ENCODE measurements at places on chromosomes 1 and 21.

DNA sequence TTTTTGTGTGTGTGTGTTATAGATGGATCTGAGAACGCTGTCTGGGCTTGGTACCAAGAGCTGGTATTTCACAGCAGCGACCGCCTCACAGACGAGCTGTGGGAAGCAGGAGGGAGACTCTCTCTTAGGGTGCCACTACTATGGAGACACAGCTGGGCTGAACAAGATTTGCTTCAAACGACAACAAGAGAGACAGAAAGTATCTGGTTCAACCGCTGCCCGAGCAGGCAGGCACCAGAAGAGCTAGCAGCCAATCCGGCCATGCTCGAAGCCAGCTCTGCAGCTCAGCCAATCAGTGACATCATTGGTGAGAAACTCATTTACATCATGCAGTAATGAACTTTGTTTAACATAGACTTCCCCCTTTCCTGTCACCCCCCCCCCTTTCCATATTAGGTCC, 341.3 kb downstream of the USP25 start:
- no peak for DNase-seq

DNA sequence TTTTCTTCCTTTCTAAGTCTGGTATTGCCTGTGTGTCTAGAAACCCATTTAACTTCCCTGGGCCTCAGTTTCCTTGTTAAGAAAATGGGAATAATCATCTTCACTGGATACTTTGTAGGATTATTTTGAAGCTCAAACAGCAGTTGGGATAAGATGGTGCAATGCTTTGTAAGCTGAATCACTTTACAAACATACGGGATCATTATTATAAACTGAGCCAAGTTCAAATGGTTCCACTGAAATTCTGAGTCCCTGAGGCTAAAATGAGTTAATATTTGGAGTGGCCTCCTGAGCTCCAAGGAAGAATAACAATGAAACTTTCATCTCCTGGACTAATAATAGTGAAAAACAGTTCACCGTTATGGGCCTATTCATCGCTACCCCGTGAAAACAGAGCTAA, 388.0 kb downstream of the PLPP3 start:
- no peak for DNase-seq

GRCh38 chr1:116560704-116561490, 9.9 kb downstream of the CD58 start:
- no peak for DNase-seq

DNA sequence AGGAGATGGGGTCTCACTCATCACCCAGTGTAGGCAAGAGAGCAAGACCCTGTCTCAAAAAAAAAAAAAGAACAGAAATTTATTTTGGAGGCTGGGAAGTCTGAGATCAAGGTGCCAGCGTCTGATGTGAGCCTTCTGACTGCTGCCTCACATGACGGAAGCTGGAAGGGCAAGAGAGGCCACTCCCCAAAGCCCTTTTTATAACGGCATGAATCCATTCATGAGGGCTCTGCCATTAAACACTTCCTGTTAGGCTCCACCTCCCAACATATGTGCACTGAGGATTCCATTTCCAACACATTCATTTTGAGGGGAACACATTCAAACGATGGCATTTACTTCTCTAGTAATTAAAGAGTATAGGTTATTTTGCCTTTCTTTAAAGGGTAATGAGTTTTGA, 50.9 kb upstream of the C1orf198 start:
- DNase-seq = no peak

DNA sequence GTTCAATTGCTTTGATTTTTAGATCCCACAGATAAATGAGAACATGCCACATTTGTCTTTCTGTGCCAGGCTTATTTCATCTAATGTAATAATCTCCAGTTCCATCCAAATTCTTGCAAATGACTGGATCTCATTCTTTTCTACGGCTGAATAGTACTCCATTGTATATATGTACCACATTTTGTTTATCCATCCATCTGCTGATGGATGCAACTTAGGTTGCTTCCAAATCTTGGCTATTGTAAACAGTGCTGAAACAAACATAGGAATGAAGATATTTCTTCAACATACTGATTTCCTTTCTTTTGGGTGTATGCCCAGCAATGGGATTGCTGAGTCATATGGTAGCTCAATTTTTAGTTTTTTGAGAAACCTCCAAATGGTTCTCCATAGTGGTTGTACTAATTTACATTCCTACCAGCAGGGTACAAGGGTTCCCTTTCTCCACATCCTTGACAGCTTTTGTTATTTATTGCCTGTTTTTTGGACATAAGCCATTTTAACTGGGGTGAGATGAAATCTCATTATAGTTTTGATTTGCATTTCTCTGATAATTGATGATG, 344.4 kb downstream of the KCTD3 start:
- DNase-seq = no peak

DNA sequence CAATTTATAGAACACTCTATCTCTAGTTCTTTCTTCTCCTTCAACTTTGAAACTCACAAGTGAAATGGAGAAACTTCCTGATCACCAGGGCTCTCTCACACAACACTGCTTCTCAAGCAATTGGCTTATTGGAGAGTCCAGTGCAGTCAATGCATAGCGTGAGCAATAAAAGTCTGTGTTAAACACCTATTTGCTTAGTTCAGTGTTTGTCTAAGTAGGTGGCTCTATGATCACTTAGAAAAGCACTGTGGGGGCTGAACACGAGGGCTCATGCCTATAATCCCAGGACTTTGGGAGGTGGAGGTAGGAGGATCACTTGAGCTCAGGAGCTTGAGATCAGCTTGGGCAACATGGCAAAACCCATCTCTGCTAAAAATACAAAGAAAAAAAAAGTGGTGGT, 12.2 kb downstream of the CTSS start:
- DNase-seq = no peak

- no peak for DNase-seq
These were observed 64.1 kb upstream of the LRP8 start for GRCh38 chr1:53391982-53392381.
